ENCODE measurements at places on chromosomes 7 and 10.

GRCh38 chr10:77799352-77799751, 127.2 kb downstream of the DLG5 start:
- DNase-seq: no peak

DNA sequence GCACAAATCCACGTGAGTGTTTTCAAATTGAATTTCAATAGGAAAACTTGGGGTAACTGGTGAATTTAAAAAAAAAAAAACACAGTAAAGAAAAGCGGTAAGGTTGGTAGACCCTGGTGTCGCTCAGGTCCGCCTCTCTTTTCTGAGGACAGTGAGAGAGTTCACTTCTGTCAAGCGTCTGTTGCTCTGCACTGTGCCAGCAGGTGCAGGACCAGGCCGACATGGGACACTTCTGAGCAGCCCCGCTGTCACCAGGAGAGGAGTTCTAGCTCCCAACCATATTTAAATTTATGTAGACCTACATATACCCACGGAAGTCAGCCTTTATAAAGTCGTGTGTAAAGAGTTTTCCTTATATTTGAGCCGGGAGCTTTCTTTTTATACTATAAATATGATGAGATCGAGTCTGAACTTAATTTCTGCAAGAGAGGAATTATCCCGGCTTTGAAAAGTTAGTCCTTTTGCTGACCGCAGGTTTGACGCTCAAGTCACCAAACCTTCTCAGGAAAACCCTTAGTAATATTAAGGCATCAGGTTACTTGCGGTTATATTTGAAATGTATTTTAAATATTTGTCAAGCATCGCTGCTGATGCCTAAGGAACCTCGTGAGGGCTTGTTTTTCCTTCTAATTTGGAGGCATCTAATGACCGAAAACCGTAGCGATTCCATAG, 531 bp downstream of the IKZF1 start:
- peak; percentile 91 for DNase-seq

GRCh38 chr7:80387634-80388193, 124.2 kb downstream of the GNAT3 start:
- no peak for DNase-seq

GRCh38 chr10:120077707-120078492, 185.4 kb downstream of the SEC23IP start:
- DNase-seq: peak; percentile 85

- peak; percentile 71 for DNase-seq
Measured at GRCh38 chr7:16982640-16983350, 101.0 kb upstream of the AGR3 start.

- no peak for DNase-seq
Measured at GRCh38 chr10:93198401-93199131, 124.9 kb downstream of the CYP26A1 start.

DNA sequence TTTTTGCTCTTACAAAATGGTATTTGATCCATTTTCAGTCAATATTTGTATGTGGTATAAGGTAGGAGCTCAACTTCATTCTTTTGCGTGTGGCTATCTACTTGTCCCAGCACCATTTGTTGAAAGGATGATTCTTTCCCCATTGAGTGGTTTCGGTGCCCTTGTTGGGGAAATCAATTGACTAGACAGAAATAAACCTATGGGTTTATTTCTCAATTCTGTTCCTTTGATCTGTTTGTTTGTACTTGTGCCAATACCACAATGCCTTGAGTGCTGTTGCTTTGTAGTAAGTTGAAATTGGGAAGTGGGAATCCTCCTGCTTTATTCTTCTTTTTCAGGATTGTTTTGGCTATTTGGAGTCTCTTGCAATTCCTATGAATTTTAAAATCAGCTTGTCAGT, 41.0 kb downstream of the SNX10 start:
- DNase-seq: no peak

All from Karpas-422 (cell line).